ENCODE measurements at places on chromosomes 4 and X. TPM values are rescaled to one million over a fixed set of nuclear protein-coding genes. Genes with fewer than 3 reads are reported as not detected.

NPY2R gene
- total RNA-seq, result not detected

DNA sequence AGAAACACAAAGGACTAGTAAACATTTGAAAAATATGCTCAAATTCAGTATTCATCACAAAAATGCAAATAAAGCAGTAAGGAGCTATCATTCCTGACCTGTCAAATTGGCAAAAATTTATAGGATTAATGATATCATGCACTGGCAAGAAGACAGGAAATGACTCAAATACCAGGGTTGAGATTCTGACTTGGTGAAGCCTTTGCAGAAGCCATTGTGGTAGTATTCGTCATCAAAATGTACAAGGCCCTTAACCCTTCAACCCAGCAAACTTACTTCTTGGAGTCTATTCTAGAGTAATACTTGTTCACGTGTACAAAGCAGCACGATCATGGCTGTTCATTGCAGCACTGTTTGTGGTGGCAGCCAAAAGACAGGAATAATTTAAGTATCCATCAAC, 132.4 kb downstream of the ENOX2 start:
- no peak for DNase-seq

DNA sequence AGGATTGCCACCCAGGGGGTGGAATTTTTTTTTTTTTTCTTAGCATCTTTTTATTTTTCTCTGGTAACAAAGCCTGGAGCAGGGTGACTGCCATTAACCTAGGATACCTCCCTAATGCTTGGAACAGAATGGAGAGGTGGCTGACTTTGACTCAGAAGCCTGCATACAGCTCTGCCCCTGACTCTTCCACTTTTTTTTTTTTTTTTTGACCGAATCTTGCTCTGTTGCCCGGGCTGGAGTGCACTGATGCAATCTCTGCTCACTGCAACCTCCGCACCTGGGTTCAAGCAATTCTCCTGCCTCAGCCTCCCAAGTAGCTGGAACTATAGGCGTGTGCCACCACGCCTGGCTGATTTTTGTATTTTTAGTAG, 341 bp upstream of the SLC2A9 start:
- DNase-seq, result no peak

DNA sequence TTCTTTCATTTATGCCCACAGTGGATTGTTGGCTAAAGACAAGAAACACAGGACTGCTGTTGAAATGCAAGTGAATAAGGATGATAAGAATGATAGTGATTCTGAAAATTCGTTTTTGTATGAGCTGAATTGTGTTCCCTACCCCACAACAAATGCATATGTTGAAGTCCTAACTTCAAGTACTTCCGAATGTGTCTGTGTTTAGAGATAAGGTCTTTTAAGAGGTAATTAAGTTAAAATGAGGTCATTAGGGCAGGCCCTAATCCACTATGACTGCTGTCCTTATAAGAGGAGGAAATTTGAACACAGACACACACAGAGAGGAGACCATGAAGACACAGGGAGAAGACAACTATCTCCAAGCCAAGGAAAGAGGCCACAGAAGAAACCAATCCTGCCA, 126.6 kb upstream of the ACSL4 start:
- no peak for DNase-seq

GRCh38 chr4:138891631-138892031, 124.0 kb upstream of the NOCT start:
- no peak for DNase-seq
